ENCODE measurements at places on chromosomes 12 and 14.

GRCh38 chr14:80567905-80568536 is 356.7 kb upstream of the DIO2 start:
- DNase-seq, result no peak

DNA sequence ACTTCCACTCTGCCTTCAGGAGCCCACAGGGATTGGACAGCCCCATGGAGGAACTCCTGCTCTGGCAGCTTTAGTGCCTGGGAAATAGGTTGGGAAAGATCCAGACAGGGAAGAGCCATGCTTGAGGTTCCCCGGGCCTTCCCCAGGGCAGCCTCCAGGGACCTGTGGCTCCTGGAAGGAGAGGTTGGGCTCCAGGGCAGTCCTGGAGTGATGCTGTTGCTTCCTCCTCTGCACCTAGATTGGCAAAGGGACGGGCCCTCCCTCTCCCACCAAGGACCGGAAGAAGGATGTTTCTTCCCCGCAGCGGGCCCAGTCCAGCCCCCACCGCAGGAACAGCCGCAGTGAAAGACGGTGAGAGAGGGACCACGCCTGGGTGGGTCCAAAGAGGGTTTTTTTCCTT is 16.5 kb downstream of the VASH1 start:
- DNase-seq, result no peak

DNA sequence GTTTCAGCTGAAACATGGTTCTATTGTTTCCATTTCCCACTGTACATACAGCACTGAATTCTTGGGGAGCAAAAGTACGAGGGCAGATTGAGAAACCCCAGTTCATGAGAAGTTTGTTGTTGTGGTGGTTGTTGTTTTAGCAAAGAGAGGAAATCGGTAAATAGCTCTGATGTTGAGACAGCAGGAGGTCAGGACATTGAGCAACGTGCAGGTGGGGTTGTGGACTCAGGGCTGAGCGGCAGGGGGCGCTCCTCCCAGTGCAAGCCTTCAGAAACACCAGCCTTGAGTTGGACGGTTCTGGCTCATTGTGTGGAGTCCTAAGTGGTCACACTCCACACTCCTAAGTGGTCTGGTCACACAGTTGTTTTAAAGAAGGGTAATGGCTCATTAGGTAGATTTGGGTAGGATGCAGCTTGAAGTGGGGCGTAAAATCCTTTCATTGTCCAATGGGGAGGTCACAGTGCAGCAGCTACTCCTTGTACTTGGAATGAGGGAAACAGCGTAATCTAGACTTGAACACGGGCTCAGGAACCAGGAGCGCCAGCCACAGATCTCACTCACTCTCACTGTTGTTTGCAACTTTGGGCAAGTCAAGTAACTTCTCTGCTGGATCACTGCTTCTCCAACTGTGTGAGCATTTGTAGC is 14.5 kb upstream of the PWP1 start:
- no peak for DNase-seq

DNA sequence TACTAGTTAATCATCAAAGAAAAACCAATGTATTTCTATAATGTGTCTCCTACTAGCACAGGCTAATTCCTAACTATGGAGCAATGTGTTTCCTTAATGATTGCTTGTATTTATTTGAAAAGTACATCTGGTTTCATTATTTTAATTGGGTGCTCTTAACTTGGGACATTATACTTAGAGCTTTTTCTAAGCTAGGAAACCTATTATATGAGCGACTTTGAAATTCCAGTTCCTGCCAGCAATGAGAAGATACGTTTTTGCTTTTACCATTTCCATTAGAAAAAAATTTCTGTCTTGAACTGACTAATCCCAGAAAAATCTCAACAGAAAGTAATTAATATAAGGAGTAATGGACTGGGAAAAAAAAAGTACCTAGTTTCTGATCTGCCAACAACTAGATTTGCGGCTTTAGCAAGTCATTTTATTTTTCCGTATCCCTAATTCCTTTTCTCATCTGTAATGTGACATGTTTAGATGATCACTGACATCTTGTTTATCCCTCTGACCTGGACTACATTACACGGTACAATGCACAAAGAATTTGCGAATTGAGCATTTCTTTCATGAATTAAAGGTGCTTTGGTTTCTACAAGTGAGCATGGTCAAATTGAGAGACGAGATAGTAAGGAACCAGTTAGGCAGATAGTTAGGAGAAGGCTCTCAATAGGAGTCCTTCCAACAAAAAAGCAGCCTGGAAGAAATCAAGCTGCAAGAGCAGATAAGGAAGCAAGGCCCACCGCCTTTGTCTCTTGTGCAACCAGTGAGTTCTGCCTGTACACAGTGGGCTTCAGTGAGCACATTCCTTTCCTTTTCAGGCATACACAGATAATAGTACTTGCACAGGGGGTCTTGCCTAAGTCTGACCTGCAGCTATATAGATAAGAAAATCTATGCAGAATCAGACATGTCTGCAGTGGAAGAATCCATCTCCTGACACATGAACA is 1765.0 kb upstream of the FLRT2 start:
- no peak for DNase-seq

DNA sequence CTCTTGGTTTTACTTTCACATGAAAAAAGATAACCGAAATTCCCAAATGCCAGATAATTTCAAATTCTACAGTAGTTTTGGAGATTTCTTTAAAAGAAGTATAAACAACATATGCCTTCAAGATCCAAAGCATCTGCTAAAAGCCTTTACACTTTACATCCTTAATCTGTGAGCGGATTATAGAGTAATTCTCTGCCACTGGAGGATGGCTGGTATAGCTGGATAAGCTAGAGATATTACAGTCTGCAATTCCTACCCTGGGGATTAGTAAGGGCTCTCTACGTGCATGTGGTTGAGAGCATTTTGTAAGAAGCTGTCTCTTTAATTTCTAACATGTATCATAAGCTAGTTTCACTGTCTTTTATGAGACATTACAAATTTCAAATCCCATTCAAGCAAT is 240.3 kb upstream of the HMGA2 start:
- no peak for DNase-seq

DNA sequence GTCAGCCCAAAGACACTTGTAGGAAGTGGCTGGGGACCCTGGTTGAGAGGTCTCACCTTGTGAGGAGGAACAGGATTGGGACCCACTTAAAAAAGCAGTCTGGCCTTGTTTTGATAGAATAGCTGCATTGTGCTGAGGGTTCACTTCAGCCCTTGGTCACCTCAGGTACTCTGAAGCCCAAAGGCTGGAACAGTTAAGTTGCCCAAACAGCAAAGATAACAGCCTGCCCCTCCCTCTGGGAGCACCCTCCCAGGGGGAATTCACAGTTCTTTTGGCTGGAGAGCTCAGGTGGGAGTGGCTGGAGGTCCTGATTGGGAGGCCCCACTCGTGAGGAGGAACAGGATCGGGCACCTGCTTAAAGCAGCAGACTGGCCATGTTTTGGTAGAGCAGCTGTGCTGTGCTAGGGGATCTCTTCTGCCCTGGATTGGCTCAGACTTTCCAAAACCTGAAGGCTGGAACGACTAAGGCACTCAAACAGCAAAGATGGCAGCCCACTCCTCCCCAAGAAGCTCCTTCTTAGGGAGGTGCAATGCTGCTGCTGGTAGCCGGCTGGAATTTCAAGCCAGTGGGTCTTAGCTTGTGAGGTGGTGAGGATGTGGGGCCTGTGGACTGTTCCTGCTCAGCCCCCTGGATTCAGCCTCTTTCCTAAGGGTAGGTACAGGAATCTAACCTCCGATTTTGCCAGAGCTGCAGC is 143.8 kb upstream of the SLC38A2 start:
- DNase-seq, result no peak

GRCh38 chr12:124296916-124297351 is 2.0 kb downstream of the RFLNA start:
- DNase-seq, result no peak
